ENCODE measurements at places on chromosomes 3 and 15.

DNA sequence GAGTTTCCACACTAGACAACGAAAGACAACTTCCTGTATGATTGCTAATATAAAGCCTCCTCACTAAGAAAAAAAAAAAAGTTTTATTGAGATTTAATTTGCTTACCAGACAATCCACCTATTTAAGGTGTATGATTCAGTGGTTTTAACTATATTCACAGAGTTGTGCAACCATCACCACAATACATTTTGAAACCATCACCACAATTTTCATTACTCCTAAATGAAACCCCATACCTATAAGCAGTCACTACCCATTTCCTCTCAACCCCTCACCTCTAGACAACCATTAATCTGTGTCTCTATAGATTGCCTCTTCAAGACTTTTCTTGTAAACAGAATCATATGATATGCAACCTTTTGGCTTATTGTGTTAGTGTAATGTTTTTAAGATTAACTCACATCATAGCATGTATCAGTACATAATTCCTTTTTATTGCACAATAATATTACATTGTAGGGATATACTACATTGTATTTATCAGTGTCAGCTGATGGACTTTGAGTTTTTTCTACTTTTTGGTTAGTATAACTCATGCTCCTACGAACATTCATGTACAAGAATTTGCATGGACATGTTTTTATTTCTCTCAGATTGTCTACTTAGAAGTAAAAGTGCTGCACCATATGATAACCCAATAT is 339.7 kb downstream of the NLGN1 start:
- DNase-seq, result no peak

DNA sequence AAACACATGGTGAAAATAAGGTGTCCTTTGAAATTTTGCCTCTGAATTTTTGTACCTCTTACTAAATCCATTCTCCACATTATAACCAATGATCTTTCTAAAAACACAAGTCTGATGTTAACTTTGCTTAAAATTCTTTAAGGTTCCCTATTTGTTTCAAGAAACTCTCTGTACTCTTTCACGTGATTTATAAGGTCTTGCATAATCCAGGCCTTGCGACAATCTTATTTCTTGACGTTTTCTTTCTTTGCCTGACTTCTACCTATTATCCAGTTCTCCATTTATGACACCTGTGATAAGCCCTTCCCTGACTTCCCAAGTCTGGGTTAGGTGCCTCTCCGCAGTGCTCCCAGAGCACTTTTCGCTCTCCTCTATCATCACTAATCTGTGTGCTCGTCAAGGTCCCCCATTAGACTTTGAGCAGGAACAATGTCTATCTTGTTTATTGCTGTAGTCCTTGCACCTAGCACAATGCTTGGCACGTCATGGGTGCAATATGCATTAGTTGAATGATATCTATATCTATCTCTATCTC is 24.3 kb upstream of the KPNA1 start:
- peak; percentile 36 for DNase-seq

- peak; percentile 8 for DNase-seq
These were observed 130.1 kb upstream of the PRICKLE2 start for GRCh38 chr3:64355401-64355807.

DNA sequence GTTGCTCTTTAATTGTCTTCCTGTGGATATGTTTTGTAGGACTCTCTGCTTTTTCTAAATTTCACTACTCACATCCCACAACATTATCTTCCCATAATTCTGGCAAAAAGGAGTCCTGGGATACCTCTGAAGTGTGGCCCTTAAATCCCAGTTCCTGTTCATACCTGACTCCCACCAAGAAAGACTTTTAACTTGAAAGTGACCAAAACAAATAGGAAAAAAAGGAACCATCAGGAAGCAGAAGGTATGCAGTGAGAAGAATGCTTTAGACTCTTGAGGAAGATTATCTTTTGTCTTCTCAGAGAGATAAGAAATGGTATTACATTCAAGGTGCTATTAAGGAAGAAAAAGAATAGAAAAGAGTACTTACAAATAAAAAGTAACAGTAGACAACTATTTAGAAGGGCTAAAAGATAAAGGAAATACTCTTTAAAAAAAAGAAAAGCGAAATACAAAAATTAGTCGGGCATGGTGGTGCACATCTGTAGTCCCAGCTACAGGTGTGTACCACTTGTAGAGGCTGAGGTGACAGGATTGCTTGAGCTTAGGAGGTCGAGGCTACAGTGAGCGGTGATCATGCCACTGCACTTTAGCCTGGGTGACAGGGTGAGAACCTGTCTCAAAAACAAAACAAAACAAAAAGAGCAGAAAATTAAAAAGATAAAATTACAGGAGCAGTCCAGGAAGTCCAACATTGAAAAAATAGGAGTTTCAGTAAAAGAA is 46.8 kb downstream of the PXK start:
- DNase-seq, result no peak

GRCh38 chr15:77044228-77045042 is 26.5 kb downstream of the TSPAN3 start:
- no peak for DNase-seq

DNA sequence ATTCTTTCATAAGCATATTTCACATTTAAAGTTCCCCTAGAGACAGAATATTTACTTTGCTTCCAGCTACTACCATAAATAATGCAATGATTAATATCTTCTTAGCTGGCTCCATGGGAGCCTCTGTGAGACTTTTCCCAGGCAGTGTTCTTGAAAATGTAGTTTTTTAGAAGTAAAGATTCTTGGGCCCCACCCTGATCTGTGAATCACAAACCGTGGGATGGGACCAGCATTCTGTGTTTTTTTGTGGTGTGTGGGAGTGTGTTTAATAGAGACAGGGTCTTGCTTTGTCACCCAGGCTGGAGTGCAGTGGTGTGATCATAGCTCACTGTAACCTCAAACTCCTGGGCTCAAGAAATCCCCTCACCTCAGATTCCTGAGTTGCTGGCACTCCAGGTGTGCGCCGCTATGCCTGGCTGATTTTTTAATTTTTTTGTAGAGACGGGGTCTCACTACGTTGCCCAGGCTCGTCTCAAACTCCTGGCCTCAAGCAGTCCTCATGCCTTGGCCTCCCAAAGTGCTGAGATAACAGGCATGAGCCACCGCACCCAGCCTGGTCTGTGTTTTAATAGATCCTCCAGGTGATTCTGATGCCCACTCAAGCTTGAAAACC is 83.0 kb downstream of the KLHL25 start:
- DNase-seq, result peak; percentile 51

- DNase-seq, result no peak
These were observed 13.4 kb upstream of the TBC1D5 start for GRCh38 chr3:17755836-17756235.

DNA sequence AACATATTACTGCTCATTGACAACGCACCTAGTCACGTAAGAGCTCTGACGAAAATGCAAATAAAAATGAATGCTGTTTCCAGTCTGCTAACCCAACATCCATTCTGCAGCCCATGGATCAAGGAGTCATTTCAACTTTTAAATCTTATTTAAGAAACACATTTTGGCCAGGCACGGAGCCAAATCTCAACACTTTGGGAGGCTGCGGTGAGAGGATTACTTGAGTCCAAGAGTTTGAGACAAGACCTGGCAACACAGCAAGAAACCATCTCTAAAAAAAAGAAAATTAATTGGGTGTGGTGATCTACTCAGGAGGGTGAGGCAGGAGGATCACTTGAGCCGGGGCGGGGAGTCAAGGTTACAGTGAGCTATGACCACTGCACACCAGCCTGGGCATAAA is 22.4 kb upstream of the TM4SF19 start:
- no peak for DNase-seq

- DNase-seq, result no peak
These were observed 40.2 kb upstream of the FAM107A start for GRCh38 chr3:58617338-58617761.

DNA sequence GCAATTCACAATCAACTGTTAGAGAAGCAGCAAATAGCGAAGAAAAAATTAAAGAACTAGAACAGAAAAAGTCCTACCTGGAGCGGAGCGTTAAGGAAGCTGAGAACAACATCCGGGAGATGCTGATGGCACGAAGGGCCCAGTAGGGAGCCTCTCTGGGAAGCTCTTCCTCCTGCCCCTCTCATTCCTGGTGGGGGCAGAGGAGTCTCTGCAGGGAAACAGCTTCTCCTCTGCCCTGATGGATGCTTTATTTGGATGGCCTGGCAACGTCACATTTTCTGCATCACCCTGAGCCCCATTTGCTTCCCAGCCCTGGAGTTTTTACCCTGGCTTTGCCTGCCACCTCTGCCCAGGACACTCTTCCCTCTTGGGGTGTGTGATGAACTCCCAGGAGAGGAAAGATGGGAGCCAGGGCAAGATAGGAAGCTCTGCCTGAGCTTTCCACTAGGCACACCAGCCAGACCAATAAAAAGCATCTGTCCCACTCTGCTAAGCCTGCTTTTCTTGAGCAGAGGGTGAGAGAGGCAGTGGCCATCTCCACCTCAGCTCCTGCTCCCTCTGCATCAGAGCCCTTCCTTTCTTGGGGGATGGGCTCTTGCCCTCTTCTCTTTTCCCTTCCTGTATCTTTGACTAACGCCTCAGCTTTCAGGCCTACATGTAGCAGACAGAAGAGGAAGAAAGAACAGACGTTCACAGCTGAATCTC is 39.4 kb downstream of the PPARG start:
- peak; percentile 51 for DNase-seq

DNA sequence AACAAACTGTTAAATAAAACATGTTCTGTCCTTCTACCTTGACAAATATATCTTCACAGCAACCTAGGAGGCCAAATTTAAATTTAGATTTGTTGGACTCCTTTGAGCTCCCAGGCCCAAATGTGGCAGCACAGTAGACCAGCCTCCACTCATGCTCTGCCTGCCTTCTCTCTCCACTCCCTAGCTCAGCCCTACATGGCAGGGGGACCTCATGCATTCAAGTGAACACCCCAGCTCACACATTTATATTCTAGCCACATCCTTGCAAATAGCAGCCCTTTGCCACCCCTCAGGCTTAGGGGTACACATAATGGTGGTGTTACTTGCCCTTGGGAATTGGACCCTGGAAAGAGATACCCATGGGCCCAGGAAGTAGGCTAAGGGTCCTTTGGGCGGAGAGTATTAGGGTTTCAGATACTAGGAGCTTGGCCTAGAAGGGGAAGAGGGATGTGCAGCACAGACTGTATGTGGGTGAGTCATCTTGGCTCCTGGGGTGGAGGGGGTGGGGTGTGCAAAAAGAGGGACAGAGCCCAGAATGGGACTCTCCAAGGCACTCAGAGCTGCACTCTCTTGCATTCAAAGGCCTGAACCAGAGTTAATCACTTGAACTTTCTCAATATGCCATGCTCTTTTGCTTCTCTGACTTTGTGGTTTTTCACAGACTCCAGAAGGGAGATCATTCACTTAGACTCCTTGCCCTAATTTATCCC is 268.4 kb upstream of the ROPN1 start:
- peak; percentile 91 for DNase-seq

DNA sequence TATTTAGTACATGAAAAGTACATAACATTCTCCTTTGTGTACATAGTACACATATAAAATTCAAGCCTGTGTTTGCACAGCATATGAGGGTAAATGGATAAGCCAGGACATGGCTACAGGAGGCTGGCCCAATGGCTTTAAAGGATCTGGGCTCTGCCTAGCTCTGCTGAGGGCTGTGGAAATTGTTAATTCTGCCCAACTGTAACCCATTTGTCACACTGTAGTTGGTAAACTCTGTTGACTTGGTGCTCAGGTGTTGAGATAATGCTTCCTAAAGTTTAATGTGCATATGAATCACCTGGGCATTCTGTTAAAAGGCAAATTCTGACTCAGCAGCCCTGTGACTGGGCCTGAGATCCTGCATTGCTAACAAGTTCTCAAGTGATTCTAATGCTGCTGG is 196.5 kb upstream of the ZPLD1 start:
- DNase-seq, result no peak

GRCh38 chr3:50873376-50874157 is 198.8 kb downstream of the DOCK3 start:
- DNase-seq, result no peak

- DNase-seq, result no peak
These were observed 104.3 kb upstream of the MEIS2 start for GRCh38 chr15:37204692-37205091.

DNA sequence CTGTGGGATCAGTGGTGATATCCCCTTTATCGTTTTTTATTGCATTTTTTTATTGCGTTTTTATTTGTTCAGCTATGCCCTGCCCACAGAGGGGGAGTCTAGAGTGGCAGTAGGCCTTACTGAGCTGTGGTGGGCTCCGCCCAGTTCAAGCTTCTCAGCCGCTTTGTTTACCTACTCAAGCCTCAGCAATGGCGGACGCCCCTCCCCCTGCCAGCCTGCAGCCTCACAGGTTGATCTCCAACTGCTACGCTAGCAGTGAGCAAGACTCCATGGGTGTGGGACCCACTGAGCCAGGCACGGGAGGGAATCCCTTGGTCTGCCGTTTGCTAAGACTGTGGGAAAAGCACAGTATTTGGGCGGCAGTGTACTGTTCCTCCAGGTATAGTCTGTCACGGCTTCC is 500.6 kb upstream of the MCTP2 start:
- no peak for DNase-seq

DNA sequence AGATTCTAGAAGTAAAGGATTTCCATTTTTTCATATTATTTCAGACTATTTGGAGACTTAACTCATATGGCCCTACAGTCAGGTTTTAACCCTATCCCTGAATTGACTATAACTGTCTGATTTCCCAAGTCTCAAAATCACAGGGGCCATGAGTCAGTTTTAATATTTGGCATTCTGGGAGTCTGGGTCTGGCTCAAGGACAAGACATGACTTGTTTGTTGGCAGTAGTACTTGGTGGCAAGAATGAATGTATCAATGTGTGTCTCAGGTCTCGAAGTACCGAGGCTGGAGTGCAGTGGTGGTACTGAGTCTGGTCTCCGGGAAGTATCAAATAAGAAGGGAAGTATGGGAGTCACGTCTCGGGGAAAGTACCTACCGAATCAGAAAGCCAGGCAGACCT is 10.8 kb downstream of the UMPS start:
- DNase-seq, result peak; percentile 37

GRCh38 chr15:71349336-71349735 is 234.1 kb downstream of the THSD4 start:
- DNase-seq, result no peak

GRCh38 chr15:25846377-25846776 is 16.8 kb downstream of the ATP10A start:
- DNase-seq, result no peak

DNA sequence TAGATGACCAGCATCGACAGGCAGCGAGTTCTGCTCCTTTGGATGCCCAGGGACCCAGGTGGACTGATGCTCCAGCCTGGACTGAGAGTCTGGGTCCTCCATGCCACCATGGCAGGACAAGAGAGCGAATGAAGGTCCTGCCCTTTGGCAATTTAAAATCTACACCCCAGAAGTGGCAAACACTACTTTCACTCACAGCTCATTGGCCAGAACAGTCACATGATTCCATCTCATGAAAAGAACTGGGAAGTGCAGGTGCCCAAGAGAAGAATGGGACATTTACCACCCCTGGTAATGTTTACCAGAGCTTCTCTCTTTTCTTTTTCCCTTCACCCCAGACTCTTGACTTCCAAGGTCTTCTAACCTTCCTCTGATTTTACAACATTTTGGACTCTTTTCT is 87.8 kb upstream of the SLCO3A1 start:
- DNase-seq, result no peak
